Osteocyte (in vitro differentiated cells): ENCODE measurements at places on chromosomes 5 and 9.
A peak's percentile ranks its signal among the peaks of the same experiment; 100 is the strongest.

GRCh38 chr5:134503088-134503936, 22.2 kb upstream of the JADE2 start:
- no peaks in the 10 kb centered on the region for H3K36me3 ChIP-seq
- peak overlapping the region; percentile 92 for H3K27ac ChIP-seq
- H3K4me1 ChIP-seq = peaks cover 25% of the 10 kb centered on the region
- H3K4me3 ChIP-seq = no peak overlapping the region
- DNase-seq = peak; percentile 88
- no peaks in the 10 kb centered on the region for H3K27me3 ChIP-seq

DNA sequence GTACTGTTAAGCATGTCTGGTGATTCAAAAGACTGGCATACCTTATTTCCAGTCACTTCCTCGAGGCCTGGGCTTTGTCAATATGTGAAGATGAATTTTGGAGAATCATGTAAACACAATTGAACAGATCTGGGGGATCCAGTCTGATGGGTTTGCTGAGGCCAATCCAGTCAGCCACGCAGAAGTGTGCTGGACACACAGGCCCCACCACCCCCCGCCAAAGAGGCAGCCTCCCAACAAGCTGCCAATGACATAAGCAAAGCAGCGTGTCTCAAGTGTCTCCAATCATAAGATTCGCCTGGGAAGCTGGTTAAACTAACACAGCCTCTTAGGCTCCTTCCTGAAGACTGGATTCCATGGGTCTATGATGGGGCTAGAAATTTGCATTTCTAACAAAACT, 192.9 kb upstream of the KLF9 start:
- peaks cover 11% of the 10 kb centered on the region for H3K4me1 ChIP-seq

GRCh38 chr5:120152472-120152871, 311.6 kb upstream of the PRR16 start:
- H3K4me3 ChIP-seq = no peak overlapping the region
- no peak for DNase-seq
- peak overlapping the region; percentile 73 for H3K27ac ChIP-seq
- H3K4me1 ChIP-seq = peaks cover 13% of the 10 kb centered on the region
- H3K36me3 ChIP-seq = no peaks in the 10 kb centered on the region
- no peaks in the 10 kb centered on the region for H3K27me3 ChIP-seq

DNA sequence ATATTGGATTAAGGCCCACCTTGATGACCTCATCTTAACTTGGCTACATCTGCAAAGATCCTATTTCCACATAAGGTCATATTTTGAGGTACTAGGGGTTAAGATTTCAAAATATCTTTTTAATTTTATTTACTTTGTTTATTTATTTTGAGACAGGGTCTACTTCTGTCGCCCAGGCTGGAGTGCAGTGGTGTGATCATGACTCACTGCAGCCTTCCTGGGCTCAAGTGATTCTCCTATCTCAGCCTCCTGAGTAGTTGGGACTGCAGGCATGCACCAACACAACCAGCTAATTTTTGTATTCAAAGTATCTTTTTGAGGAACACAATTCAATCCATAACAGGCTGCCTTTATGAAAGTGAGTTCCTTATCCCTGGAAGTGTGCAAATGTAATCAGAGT, 212.3 kb downstream of the PALM2AKAP2 start:
- no peak for DNase-seq
- H3K4me3 ChIP-seq = no peak overlapping the region
- H3K36me3 ChIP-seq = peaks cover 4% of the 10 kb centered on the region
- no peaks in the 10 kb centered on the region for H3K27me3 ChIP-seq
- H3K4me1 ChIP-seq = peaks cover 19% of the 10 kb centered on the region
- no peak overlapping the region for H3K27ac ChIP-seq

DNA sequence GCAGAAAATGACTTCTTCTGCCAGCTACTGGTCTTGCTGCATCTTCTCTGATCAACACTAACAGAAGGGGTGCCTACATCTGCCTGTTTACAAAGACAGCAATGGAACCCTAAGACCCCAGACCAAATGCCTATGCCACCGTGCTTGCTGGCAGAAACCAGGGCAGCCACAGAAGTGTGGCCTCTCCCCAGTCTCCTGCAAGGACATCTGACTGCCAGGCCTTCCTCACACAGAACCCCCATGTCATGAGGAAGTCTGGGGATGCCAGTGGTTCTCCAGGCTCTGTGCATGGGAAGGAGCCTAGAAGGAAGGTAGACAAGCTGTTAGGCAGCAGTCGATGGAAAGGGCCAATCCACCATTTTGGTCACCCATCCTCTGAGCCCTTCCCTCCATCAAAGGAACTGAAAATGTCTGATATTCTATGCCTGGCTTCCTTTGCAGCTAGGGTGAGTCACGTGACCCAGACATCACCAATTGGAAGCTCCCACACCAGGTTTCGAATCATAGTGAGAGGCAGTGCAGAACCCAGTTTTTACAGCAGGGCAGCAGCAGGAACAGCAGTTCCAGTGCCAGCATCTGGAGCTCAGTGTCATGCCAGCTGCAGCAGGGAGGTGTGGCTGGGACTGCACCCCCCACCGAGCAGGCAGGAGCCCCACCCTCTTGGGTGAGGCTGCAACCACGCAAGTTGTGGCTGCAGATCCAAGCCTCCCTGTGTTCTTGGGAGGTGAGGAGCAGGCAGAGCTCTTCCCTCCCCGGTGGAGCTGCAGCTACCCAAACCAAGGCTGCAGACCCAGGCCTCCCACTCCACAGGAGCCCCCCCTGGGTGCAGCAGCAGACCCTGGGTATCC, 123.4 kb downstream of the OLFM1 start:
- H3K4me1 ChIP-seq = no peaks in the 10 kb centered on the region
- no peak overlapping the region for H3K27ac ChIP-seq
- no peak for DNase-seq

DNA sequence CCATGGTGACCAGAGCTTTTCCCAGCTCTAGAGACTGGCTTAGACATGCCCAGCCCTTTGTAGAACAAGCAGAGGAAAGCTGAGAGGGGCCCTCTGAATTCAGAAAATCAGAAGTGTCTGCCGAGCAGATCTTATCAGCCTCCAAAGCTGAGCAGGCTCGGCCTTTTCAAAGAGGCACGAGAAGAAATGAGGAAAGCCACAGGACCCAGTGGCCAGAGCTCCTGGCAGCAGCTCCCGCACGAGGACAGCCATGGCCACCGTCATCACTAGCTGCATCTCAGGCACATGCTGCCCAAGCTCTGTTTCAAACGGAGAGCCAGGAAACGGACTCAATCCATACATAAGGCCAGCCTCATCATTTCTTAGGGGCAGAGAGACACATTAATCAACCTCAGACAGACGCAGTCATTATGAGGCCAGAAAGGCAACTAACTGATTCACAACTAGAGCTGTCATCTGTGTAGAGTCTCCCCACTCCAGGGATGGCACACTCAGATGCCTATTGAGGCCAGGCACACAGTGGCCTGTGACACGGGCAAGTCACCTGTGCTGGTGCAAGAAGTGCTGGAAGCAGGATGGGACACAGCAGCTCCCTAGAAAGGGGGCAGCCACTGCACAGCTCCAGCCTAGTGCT, 194.7 kb downstream of the FRMD3 start:
- no peaks in the 10 kb centered on the region for H3K4me1 ChIP-seq
- no peak for DNase-seq
- no peak overlapping the region for H3K27ac ChIP-seq
- H3K4me3 ChIP-seq = no peak overlapping the region
- H3K36me3 ChIP-seq = no peaks in the 10 kb centered on the region
